ENCODE measurements at places on chromosomes 16 and 17.
A peak's percentile ranks its signal among the peaks of the same experiment; 100 is the strongest.

GRCh38 chr16:61897657-61898056, 138.6 kb downstream of the CDH8 start:
- no peak for DNase-seq

DNA sequence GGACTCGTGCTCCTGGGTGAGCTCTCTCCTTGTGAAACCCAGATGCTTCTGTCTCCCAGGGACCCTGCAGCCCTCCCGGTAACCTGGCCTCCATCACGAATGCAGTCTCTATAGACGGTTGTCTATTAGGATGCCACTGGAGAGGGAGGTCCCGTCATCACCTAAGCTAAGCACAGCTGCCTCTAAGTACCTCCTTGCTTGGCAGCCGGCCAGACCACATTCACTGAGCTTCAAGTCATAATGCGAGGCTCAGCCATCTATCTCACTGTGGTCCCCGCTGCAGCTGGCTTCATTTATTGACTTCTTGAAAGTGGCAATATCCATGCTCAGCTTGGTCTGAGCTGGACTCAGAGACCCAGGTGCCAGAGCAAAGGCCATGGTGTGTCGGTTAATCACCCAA, 74.5 kb upstream of the HSBP1 start:
- no peak for DNase-seq

DNA sequence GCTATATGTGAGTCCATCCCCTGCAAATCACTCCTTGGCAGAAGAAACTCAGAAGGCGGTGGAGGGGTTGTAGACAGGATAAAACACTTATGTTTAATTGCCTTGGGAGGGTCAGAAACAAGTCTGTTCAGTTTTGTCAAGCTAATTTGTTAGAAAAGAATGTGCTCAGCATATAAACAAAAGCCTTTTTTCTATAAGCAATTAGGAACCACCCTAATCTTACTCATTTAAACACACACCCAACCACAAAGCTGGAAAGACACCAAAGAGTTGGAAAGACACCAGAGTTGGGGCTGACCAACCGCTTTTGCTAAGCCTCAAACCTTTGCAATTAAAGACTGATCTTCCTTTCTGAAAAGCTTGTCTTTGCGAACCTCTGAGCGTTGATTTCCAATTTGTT, 439.2 kb upstream of the ERCC4 start:
- no peak for DNase-seq

GRCh38 chr17:81735264-81736102, 23.4 kb downstream of the SLC25A10 start:
- DNase-seq, result no peak

GRCh38 chr17:10888858-10889257, 51.0 kb upstream of the PIRT start:
- DNase-seq, result no peak

GRCh38 chr16:77974883-77975282, 47.5 kb upstream of the CLEC3A start:
- peak; percentile 68 for DNase-seq

GRCh38 chr16:73321853-73322252, 273.9 kb upstream of the ZFHX3 start:
- no peak for DNase-seq

GRCh38 chr16:82736224-82736623, 109.5 kb downstream of the CDH13 start:
- DNase-seq, result no peak

GRCh38 chr17:58572846-58573245, 58.4 kb upstream of the MTMR4 start:
- no peak for DNase-seq

DNA sequence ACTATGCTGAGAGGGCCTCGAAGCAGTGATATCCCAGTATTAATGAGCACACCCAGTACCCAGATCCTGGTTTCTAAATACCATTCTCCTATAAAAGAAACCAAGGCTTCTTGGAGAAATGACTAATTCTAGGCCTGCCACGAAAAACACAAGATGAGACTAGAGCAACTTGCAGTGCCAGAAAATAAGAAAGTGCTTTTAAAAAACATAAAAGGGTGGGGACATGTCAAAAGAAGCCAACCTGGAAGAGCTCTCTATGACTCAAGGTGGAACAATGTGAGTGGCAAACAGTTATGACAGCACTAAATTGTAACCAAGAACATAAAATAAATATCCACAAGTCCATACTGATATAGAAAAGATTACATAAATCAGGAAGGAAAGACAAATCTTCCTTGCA, 153.2 kb upstream of the KCNJ18 start:
- DNase-seq, result no peak

DNA sequence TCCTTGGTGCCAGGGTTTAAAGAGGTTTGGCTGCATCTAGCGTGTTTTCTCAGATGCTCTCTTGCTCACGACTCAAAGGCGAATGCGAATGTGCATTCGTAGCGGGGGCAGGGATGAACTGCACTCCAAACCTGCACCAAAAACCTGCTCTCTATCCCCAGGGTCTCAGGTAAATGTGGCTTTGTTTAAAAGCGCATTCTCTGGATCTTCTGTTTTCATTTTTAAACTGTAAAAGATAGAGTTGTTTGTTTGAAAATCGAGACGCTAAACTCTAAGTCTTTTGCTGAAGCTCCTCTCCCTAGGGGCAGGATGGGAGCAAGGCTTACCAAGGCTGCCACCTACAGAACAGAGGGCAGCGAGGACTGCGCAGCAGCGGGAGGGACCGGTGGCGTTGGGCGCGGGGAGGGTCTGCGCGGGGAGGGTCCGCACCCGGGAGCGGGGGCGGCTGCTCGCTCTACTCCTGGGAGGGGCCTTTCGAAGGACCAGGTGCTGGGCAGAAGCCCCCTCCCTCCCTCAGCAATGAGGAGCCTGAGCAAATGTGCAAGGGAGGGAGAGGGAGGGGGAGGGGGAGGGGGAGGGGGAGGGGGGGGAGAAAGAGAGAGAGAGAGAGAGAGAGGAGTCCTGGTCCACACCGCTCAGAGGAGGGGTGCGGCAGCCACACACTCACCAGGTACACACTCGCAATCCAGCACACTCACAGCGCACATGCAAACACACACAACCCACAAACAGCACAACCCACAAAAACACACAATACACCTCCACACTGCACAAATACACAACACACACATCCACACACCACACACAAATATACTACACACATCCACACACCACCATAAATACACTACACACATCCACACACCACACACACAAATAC, 142.8 kb downstream of the GRIN2A start:
- DNase-seq, result peak; percentile 75

DNA sequence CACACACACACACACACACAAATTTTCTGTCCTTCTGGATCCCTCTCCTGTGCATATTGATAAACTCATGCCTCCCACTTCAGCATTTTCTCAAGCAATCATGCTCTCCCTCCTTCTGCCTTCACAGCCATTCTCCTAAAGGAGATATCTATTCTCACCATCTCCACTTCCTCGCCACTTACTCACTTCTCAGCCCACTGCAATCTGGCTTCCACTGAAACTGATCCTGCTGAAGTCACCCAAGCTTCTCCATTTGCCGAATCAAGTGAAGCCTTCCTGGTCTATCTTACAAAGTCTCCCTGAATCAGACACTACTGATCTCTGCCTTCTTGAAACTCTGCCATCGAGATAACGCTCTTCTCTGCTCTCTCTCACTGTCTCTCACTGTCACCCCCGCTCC, 54.0 kb upstream of the GNAO1 start:
- no peak for DNase-seq

DNA sequence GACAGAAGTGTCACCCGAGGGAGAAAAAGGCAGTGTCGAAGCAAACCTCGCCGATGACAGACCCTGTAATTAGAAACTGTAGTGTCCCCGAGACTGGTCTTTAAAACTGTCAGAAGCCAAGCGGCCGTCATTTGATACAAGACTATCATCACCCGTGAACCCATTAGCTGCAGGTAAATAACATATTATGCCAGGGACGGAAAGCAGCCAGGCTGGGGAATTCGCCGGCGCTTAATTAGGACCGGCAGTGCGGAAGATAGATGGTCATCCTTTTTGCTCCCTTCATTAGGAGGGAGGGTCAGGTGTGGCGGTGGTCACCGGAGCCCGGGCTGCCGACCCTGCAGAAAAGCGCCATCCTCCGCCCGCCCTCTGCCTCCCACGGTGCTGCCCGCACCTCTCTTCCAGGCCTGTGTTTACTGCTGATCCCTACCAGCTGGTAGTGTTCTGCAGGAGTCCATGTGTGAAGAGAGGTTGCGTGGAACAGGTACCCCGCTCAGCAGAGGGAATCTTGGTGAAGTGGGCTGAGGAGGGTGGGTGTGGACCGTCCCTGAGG, 109.4 kb upstream of the GSE1 start:
- no peak for DNase-seq

DNA sequence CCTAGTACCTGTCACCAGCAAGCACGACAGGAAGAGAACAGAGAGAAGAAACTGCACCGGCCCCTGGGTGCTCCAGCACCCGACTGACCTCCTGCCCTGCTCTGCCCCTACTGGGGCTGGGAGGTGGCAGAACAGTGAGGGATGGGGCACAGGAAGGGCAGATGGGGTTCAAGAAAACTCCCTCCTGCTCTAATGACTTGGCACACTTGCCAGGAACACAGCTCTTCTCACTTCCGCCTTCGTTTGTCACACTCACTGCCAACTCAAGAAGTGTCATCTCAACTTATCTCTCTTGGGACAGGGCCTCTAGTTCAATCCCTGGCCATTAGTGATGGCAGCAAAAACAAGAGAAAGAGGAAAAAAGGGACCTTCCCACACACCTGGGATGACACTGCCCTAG, 42.7 kb upstream of the ICAM2 start:
- no peak for DNase-seq

DNA sequence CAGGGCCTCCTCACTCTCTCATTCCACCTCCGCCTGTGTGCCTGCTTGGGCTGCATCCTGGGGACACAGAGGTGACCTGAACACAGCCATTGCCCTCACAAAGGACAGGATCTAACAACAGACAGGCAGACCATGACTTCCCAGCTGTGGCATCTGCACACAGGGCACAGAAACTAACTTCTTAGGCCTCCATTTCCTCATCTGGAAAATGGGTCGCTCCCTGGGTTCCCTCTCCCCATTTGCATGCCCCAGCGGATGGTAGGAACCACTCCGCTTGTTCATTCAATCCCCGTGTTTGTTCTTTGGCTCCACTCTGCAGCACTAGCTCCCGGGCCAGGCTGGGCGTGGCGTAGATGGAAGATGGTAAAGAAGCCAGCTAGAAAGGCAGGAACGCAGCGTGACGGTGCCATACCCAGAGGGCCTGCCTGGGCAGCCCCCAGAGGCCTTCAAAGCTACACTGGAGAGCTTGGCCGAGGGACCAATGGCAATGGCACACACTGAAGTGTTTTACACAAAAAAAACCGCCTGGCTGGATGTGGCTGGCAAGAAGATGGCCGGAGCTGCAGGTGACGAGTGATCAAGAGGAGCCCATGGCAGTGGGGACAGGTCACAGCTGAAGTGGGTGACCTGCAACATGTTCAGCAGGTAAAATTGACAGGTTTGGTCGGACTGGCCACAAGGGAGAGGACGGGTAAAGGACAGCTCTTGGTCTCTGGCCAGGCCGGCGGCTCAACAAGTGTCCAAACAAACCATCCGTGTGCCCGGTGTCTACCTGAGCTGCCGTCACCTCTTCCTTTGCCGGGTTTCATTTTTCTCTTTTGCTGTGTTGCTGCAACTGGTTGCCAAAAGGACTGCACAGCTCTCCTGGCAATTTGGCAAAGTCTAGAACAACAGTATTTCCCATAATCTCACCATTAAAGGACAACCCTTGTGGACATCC, 66.9 kb downstream of the SOCS1 start:
- no peak for DNase-seq

DNA sequence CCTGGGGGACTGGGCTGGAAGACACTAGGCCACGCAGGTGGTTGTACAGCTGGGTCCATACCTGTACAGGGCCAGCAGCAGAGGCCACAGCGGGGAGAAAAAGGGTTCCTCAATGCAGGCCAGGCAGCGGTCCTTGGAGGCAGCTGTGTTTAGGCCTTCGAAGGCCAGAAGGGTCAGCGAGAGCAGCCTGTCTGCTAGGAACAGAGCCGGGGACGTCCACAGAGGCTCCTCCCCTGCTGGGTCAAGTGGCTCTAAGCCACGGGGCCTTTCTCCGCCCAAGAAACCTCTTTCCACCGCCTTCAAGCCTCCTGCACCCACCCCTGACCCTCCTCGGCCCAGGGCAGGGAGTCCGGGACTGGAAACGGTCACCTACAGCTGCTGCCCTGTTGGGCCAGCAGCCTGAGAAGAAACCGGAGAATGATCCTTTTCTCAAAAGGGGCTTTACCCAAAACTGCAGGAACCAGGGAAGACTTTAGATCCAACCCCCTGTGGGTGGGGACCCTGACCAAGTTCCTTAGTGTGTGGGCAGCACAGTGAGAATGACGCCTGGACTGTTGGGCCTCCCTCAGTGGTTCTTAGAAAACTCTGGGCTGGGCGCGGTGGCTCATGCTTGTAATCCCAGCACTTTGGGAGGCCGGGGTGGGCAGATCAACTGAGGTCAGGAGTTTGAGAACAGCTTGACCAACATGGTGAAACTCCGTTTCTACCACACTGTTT, 8.4 kb upstream of the SPATA2L start:
- no peak for DNase-seq

DNA sequence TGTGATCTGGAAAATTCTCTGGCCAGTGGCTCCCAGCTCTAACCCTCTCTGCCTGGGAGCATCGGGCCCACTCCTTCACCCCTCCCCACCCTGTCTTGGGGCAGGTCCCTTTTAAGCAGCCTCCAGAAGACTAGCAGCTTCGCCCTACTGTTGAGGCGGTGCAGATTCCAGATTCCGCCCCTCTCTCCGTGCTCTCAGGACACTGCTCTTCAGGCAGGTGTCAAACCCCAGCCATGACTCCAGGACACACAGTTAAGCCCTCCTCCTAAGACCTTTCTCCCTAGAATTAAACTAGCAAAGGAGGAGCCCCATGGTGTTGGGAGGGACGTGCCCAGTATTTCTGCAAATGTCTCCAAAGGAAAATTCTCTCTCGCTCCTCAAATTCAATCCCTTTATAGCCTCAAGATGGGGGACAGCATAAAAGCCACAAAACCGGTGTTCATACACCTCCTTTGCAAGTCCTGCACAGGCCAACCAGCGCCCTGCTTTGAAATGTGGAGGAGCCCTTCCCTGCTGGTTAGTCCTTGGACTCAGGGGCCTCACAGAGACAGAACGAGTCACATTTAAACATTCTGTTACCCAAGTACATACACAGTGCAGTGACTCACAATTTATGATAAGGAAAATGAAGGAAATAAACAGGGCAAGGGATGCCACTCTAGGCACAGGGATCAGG, 7.2 kb downstream of the LPO start:
- DNase-seq, result no peak

DNA sequence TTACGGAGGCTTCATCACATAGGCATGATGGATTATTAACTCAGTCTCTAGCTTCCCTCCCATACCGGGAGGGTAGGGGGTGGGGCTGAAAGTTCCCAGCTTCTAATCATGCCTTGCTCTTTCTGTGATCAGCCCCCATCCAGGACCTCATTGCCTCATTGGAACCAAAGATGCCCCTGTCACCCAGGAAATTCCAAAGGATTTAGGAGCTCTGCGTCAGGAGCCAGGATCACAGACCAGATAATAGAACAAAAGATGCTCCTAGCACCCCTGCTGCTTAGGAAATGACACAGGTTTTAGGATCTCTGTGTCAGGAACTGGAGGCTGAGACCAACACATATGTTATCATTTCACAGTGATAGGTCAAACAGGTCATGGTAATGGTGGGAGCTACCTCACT, 9.7 kb downstream of the USB1 start:
- DNase-seq, result no peak

GRCh38 chr17:9367156-9367555, 208.5 kb downstream of the STX8 start:
- DNase-seq, result no peak

- peak; percentile 70 for DNase-seq
Measured at GRCh38 chr16:21685034-21685455, 21.3 kb downstream of the OTOA start.

All from GM23338 (cell line).